NAMALWA (cell line): ENCODE measurements at places on chromosomes 5 and 9.

DNA sequence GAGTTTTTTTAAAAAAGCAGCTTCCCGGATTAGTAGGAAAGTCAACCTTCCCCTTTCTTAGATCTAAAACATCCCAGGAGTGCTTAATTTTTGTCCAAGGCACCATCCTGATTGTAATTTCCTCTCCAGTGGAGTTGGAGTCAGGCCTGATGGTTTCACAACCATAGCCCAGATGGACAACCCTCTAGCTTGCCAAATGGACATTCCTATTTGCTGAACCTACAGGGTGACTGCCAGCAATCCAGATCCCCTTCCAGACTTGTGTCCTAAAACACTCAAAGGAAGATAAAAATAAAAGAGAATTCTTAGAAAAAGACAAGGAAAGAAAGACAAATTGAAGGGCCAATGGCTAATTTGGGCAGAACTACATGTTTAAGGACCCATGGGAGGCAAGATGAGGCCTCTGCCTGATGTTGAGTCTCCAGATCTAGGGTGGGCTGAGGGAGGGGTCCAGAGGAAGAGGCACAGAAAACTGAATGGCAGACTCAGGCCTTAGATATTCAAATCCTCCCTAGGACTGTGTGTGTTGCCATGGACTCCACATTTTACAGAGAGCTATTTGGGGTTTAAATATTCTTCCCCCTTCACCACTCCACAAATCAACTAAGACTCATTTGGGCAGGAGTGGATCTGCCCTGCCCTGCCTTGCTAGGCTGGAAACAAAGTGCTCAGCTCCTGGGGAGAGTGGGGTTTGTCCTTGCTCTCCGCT, 38.5 kb upstream of the SLC44A1 start:
- no peak for DNase-seq

DNA sequence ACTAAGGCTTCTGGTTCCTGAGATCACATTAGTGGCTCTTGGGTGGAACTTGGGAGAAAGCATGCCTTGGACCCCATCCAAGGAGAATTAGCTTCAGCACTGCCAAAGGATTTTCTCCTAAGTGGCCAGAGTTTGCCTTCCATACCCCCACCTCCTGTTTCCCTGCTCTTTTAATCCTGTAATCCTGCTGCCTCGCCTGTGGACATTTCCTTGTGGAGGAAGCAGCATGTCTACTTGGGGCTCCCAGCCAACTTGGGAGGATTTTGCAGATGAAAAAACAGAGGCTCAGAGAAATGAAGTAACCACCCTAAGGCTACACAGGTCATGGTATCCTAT, 1.6 kb downstream of the ARSI start:
- DNase-seq = no peak

DNA sequence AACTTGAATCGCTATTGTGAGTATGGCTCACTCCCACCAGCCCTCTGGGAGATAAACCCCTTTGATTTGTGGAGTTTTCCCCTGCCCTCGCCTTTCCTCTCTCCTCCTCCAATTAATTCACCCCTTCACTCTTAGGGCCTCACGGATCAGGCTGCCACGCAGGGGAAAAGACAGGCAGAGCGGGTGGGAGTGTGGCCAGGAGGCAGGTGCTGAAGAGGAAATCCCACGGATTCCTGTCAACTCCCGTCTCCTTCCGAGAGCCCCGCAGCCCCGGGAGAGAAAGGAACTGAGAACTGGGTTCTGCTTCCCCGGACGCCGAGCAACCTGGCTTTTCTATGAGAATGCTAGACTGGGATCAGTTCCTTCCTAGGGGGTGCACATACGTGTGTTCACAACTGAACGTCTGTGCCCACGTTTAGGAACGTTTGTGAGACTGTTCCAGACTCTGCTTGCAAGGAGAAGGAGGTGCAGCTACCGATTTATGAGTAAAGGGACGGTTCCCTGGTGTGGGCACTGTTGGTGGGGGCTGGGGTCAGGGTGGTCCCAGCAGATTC, 314.5 kb upstream of the TLE4 start:
- DNase-seq = no peak

GRCh38 chr5:131627207-131627865, 7.7 kb downstream of the RAPGEF6 start:
- DNase-seq = no peak

DNA sequence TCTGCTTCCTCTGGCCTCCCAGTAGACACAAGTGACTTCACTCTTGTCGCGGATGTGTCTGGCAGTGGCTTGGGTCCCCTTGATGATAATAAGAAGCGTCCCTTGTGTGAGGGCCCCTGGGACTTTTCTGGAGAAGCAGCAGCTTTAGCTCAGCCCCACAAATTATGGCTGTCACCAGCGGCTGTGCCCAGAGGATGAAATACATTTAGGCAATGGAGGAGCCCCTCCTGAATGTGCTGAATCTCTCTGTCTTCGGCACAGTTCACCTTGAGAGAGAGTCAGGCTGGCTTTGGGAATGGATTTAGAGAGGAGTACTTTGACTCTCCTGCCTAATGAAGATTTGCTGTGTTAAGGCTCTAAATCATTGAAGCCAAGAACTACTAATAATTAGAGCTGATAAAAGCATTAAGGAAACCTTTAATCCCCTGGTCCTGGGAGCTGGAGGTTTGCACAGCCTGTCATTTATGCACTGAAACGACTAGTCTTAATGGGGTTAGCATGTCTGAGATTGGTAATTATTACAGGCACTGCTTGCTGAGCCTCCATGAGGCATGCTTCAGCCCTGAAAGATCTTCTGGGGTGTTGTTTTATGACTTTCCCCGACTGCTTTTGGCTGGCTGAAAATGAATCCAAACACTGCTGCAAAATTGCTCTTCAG, 127.0 kb downstream of the TENT4A start:
- no peak for DNase-seq

- DNase-seq = peak; percentile 12
Observed at GRCh38 chr9:100186356-100186755, 87.3 kb downstream of the INVS start.

DNA sequence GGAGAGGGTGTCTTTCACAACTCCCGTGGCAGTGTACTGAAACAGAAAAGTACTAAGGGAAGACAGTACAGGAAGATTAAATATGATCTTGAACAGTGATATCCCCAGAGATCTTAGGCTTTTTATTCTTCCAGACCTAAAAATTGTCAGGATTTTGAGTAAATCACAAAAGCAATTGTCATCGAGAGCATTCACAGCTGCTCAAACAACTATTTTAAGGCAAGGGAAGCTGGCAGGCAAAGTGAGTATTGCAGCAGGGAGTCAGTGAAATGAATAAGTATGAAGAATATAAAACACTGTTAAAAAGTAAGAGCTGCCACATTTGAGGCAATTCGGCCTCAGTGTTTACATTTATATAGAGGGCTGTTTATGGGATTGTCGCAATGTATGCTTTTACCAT, 479.0 kb downstream of the CAAP1 start:
- DNase-seq = no peak

- no peak for DNase-seq
Observed at GRCh38 chr9:111008158-111009075, 29.9 kb downstream of the LPAR1 start.

DNA sequence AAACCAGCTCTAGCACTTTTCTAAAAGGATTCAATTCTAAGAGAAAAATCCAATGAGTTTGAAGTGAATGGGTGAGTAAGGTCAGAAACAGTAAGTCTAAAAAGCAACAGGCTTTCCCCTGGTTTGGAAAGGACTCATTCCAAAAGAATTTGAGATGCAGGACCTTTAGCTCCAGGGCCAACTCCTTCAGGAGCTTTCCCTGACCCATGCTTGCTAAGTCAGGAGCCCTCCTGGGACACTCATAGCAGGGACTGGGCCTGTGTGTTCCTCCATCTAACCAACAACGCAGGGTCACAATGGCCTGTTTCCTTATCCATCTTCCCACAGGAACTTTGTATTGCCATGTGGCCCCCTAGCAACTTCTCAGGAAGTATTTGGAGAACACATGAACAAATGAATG, 198.8 kb downstream of the FRMD3 start:
- no peak for DNase-seq

DNA sequence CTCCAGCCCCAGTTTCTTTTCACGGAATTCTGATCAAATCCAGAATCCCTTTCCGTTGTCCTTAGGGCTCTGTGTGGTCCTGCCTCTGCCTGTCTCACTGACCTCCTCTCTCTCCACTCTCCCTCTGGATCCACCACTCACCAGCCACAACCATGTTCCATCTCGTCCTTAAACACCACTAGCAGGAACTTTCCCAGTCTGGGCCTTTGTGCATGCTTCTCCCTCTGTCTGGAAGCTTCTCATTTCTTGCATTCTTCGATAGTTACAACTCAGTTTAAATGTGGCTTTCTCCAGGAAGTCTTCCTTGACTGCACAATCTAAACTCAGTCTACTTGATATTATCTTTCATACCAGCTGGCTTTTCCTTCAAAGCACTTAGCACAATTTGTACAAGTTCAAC, 117.7 kb upstream of the MSX2 start:
- DNase-seq = no peak

GRCh38 chr5:126810596-126811380, 33.9 kb downstream of the LMNB1 start:
- DNase-seq = no peak

DNA sequence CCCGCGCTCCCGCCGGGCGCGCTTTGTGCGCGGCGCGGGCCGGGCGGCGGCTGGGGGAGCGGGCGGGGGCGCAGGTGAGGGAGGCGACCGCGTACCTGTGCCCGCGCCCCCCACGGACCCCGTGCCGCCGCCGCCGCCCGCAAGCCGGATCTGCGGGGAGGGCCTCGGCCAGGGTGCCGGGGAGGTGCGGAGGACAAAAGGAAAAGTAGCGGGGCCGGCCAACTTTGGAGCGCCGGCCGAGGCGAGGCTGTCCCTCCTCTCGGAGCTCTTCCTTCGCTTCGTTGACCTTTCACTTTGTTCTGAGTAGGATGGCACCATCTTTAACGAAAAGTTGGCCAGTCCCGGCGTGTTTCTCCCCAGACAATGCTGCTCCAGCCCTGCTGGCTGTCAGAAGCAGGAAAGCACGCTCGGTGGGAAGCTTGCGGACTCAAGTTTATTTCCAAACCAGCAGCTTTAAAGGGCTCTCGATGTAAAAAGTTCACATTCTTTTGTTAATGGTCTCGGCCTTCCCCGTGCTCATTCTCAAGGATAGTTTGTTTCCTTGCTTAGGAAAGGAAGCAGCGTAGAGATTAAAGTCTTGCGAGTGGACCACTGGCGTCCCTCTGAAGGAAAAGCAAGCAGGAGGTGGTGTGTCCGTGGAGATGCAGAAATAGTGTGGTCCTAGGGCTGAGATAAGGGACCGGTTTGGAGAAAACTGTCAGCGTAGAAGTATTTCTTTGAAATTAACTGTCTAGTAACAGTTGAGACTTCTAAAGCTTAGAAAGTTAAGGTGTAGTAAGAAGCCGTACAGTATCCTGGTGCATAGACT, 639 bp downstream of the EHMT1 start:
- DNase-seq = peak; percentile 62

DNA sequence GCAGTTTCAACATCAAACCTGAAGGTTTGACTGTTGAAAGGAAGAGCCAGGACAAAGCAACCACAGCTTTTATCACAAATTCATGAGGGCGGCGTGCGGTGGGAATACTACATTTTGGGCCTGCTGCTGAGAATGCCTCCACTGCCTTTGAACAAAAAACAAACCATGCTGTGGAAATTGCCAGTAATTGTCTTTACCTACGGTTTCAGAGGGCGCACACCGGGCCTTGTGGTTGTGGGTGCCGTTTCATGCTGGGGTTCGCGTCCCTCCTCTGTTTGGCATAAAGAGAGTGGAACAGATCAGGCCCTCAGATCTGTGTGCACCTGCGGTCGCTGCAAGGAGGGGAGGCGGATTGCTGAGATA, 27.6 kb upstream of the TCF7 start:
- DNase-seq = no peak

- DNase-seq = no peak
Observed at GRCh38 chr9:91657501-91657900, 233.9 kb upstream of the NFIL3 start.

DNA sequence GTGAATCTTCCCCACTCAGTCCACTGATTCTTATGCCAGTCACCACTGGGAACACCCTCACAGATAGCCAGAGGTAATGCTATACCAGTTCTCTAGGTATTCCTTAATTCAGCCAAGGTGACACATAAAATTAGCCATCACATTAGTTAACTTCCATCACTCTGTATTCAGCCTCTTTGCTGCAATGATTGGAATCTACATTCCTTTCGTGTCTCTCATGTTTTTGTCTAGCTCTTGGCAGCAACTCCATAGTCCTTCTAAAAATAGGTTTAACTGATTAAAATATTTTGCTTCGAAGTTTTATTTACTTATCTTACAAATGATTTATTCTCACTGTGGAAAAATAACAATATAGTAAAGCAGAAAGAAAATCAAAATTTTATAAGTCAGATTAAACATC, 19.6 kb upstream of the RNF20 start:
- no peak for DNase-seq
